GM12878 (cell line): ENCODE measurements at places on chromosomes 2 and 18. TPM values are rescaled to one million over a fixed set of nuclear protein-coding genes. Genes with fewer than 3 reads are reported as not detected.
A peak's percentile ranks its signal among the peaks of the same experiment; 100 is the strongest.

DNA sequence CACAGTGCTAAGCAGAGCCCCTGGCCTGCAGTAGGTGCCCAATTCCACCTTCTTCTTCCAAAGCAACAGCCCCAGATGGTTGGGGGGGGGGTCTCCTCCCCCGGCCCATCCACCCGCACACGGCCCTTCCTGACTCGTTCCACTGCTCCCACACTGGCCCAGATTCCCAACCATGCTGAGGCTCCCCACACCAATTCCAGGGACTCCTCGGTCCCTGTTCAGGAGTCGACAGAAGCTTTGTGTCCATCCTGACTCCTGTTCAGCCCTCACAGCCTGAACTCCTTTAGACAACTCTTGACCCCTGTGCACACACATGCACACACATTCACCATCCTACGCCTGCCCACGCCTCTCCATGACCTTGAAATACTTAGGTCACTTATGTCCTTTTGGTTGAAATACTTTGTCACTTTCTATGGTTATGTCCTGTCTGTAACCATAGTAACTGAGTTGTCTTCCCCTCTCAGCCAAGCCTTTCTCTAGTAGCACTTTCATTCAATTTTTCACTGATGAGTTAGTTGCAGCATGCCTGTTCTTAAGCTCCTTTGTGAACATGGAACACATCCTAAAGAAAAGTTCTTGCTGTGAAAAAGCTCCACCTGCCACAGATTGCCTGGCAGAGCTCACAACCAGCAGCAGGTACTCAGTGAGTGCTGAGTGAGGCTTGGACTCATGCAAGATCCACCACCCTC, 225.8 kb downstream of the SEPTIN10 start:
- no peak for DNase-seq

- DNase-seq: peak; percentile 37
These were observed 3.5 kb downstream of the CNDP2 start for GRCh38 chr18:74499633-74500032.

DNA sequence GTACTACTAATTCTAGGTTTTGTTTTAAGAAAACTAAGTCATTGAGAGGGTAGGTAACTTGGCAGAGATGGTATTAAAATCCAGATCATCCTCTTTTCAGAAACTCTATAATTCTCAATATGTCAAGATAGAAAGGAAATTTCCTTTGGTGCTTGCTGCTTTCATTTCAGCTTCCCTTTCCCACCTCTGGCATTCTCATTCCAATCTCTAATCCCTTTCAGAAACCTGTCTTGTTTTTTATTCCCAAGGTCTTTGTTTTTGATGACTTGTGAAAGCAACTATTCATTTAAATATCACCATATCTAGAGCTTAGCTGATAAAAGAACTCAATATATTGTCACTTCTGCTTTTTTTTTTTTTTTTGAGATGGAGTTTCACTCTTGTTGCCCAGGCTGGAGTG, 242.8 kb upstream of the LRRTM1 start:
- DNase-seq: no peak

GRCh38 chr2:34291076-34291475, 692.0 kb upstream of the FAM98A start:
- DNase-seq: peak; percentile 35

GRCh38 chr2:111055735-111056134, 65.0 kb upstream of the BCL2L11 start:
- no peak for DNase-seq

DNA sequence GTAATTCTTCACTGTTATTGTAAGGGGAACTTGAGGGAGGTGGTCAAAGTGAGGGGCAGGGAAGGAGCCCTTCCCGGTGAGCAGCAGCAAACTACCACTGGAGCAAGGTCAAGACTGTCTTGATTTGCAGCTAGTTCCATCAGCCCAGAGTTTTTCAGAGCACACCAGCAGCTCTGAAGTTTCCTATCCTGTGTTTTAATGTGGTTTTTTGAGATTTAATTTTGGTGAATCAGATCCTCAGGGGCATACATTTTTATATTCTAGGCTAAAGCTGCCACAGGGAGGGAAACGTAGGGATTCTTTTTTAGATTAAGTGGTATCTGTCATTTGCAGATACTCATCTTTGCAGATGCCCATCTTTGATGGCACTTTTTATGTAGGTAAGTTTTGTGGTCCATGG, 67.1 kb upstream of the KCNE4 start:
- no peak for DNase-seq

DNA sequence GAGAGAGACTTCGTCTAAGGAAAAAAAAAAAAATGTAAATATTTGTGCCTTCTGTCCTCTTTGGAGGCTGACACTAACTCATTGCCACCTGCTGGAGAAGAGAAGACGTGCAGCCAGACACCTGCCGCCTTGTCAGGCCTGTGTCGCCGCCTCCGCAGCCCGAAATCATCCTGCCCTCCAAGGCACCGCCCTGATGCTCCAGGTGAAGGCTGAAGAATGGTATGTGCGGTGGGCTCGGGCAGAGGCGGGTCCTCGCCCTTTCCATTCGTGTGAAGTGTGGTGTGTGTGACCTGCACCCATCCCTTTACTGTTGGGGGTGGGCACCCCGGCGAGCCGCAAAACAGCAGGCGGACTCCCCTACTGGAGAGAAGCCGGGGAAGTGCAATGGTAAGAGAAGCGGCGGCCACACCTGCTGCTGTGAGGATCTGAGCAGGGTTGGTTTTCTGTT, 60.4 kb downstream of the FAM161A start:
- no peak for DNase-seq

- DNase-seq: no peak
These were observed 413.7 kb upstream of the RGPD4 start for GRCh38 chr2:107412981-107413380.

DNA sequence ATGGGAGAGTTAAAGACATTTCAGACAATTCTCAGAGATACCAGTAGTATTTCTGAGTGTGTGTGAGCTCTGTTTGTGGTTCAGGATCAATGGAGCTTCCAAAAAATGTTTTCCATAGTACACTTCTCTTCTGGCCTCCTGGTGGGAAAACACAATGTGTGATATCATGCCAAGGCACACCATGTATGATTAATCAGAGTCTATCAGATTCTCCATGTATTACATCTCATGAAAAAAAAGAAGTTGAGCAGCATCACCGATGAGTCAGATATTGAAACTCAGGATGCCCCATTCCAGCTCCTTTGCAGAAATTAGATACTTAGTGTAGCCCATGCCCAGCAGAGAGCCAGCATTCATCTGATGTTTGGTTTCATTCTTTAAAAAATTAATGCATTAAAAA, 620.3 kb upstream of the POU3F3 start:
- no peak for DNase-seq

DNA sequence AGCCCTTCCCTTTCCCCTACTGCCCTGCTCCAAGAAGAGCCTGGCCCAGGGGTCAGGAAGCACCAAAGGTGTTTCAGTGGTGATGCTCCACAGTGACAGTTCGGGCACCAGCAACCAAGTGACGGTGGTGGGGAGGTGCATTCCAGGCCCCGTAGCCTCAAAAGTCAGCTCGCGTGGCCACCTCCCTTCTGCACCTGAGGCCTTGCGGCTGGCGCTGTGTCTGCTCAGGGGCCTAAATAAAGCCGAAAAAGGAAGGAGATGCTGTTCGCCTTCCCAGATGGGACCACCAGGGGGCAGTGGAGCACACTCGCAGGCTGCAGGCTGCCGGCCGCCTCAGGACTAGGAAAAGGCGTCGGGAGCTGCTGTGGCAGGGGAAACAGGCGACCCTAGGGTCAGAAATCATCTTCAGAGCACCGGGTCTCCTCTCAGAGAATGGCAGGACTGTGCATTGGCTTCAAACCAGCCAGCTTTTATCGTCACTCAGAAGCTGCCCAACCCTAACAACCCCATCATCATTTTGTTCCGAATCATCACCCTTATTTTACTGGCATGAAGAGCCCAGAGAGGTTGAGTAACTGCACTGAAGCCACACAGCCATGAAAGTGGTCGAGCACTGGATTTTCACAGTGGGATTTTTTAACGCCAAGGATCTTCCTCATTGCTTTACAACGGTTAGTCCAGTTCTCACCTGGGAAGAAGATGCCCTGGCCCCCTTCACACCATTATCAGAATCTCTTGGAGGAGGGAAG, 213.0 kb upstream of the CELF4 start:
- DNase-seq: no peak

- no peak for DNase-seq
These were observed 390.3 kb downstream of the GPD2 start for GRCh38 chr2:156826341-156826933.

DNA sequence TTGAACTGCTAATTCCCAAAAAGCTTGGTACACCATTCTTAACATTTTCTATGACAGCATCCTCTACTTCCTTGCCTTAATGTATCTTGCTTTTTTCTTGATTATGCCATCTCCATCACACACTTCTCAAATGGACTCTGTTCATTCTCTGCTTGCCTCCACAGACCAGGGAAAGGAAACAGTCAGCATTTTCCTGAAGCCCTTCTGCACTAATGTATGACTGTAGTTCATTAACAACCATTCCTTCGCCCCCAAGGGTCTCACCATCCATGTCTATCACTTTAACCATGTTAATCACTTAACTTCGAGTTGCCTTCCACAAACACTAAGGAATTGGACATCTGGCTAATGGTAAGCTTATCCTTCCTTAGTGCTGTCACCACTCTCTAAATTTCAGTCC, 54.8 kb downstream of the COBLL1 start:
- no peak for DNase-seq

The SLC9A2 gene
- 0.80 and 1.2 TPM in 2 replicates for total RNA-seq

The CYS1 gene
- 5.8 and 6.4 TPM in 2 replicates for total RNA-seq

DNA sequence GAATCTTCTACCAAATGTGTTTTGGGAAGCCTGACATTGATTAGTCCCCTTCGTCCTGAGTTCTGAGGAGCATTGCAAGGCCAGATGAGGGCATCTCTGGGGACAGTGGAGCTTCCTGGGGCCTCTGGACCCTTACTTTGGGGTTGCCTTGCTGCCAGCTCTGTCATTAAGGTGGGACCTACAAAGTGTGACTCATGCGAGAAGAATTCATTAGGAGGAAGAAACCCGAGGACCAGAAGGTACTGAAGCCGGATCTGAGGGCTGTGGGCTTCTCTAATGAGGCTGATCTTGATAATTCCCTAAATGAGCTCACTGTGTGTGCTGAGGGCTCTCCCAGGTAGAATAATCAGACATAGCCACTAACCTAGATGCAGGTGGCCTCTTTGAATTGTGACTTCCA, 695 bp upstream of the SCYGR2 start:
- no peak for DNase-seq

DNA sequence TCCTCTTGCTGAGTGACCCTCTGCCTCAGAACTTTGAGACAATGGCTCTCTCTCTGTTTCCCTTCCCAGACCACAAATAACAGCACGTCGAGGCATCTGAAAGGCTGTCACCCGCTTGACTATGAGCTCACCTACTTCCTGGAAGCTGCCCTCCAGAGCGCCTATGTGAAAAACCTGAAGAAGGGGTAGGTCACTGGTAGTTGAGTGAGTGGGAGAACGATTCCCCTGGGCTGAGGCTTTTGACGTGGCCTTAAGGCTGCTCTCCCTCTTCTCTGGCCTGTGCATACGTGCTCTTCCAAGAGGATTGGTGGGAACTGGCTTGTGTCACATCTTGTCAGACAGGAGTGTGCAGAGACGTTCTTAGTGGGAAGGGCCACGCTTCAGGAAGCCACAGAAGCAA, 63.1 kb upstream of the MCFD2 start:
- DNase-seq: no peak

DNA sequence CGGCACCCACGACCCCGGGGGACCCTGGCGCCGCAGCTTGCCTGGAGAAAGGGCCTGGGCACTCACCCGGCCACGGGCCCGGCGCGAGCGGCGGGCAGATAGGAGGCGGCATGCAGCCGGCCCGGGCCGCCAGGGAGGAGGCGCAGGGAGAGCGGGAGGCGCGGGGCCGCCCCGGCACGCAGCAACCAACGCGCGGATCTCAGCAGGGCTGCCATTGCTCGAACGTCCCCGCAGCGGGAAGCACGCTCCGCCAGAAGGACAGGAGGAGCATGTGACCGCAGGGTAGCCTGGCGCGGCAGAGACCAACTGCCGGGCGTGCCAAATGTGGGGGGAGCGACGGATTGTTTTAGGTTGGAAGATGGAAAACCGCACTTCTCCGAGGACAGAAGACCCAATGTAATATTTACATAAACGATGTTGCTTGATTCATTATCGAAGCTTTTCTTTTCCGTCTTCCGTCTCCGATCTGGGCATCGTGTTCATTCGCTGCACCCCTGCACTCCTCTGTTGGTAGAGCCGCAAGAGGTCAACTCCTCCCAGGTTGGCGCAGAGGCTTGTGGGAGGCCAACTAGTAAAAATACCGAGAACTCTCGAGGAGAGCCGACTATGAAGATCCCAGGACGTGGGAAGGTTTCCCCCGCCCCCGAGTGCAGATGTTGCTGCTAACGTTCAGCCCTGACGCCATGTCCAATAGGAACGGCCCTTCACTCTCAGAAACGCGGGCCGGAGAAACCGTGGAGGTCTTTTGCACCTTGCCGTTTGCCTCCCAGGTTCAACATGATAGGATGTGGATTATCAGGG, at the start of gene LRPPRC:
Gene LRPPRC (minus strand): TSS at position 257 of the 801 bp plus-strand sequence. CDS start 42 bp downstream, at position 215.
- peak; percentile 85 for DNase-seq

The FAM168B gene
- total RNA-seq: 77.3 and 77.9 TPM in 2 replicates

The CPLX4 gene
- not detected in 2 replicates for total RNA-seq

The CNTNAP5 gene
- not detected in 2 replicates for total RNA-seq

GRCh38 chr2:166891727-166892126, 3.4 kb downstream of the XIRP2 start:
- DNase-seq: no peak

GRCh38 chr2:110948027-110948674, 172.6 kb upstream of the BCL2L11 start:
- no peak for DNase-seq

The DHRS9 gene
- 0.16 TPM in 1 of 2 replicates, not detected in the other for total RNA-seq

DNA sequence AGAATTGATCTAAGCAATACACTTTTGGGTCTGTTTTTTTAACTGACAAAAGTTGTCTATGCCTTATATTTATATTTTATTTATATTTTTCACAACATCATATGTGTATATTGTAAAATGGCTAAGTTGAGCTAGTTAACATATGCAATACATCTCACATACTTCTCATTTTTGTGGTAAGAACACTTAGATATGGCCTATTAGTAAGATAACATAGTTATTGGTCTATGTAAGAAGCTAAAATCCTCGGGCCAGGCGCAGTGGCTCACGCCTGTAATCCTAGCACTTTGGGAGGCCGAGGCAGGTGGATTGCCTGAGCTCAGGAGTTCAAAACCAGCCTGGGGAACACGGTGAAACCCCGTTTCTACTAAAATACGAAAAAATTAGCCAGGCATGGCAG, 275.6 kb upstream of the ID2 start:
- no peak for DNase-seq

The DCDC2C gene
- not detected in 2 replicates for total RNA-seq

The C1QL2 gene
- not detected in 2 replicates for total RNA-seq

The PAX3 gene
- total RNA-seq: not detected in 2 replicates

- DNase-seq: no peak
These were observed 31.1 kb downstream of the ACSL3 start for GRCh38 chr2:222891890-222892289.

- DNase-seq: no peak
These were observed 99.6 kb upstream of the MBOAT2 start for GRCh38 chr2:9102861-9103662.

The TNS1 gene
- 0.44 and 0.80 TPM in 2 replicates for total RNA-seq

DNA sequence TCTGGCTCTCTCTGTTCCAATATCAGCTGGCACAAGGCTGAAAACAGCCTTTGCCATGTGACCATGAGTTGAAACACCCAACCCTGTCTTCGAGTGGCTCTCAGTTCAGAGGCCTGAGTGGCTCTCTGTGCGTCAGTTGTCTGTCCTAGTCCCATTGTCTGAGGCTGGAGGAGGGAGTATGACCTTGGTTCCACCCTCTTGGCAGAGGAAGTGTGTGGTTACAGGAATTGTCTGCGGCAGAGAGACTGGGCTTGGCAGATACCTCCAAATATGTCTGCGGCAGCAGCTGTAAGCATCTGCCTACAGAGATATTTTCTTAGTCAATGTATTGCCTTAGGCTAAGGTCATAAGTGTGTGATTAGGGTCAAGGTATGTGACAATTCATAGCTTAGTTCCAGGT, 32.6 kb downstream of the CNGA3 start:
- no peak for DNase-seq

GRCh38 chr2:98015671-98016070, 19.9 kb upstream of the TMEM131 start:
- no peak for DNase-seq
